ENCODE measurements at places on chromosomes 4 and X.
A peak's percentile ranks its signal among the peaks of the same experiment; 100 is the strongest.

GRCh38 chr4:2275546-2276251 is 13.8 kb upstream of the MXD4 start:
- DNase-seq: no peak

GRCh38 chr4:159673221-159673620 is 570.3 kb downstream of the RAPGEF2 start:
- no peak for DNase-seq

DNA sequence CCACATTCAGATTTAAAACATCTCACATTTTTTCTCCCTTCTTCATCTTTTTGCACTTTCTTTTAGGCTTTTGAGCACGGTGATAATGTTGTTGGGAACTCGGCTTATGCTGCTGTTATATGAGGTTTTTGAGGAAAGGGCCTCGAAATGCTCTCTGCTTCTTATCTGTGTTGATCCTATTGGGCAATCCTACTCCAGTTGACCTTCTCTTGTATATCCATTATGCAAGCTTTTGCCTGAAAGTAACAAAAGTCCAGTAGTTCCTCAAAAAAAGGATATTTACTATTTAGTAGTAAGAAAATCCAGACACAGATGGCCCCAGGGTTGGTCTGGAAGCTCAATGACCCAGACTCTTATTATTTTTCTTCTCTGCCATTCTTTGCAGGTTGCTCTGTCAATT is 57.7 kb upstream of the SPANXB1 start:
- no peak for DNase-seq

DNA sequence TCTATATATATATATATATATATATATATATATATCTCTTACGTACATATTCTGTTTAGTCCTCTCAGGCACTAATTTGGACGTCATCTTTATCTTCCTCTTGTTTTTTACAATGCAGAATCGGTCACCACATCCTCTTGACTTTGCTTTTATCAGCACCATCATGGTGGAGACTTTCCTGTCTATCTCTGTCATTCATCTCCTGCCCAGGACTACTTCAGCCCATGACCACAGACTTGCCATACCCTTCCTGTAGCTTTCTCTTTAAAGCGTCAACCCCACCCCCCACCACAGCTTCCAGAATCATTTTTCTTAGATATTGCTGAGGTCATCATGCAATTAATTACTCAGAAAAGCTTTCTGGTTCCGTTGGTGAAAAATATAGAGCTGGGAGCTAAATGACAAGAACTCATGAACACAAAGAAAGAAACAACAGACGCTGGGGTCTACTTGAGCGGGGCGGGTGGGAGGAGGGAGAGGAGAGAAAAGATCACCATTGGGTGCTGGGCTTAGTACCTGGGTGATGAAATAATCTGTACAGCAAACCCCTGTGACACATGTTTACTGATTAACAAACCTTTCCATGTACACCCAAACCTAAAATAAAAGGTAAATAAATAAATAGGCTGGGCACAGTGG is 30.5 kb upstream of the PRKX start:
- no peak for DNase-seq

- no peak for DNase-seq
Measured at GRCh38 chr4:38821739-38822138, 17.1 kb upstream of the TLR1 start.

GRCh38 chr4:153566631-153567150 is 100.5 kb downstream of the TMEM131L start:
- no peak for DNase-seq

DNA sequence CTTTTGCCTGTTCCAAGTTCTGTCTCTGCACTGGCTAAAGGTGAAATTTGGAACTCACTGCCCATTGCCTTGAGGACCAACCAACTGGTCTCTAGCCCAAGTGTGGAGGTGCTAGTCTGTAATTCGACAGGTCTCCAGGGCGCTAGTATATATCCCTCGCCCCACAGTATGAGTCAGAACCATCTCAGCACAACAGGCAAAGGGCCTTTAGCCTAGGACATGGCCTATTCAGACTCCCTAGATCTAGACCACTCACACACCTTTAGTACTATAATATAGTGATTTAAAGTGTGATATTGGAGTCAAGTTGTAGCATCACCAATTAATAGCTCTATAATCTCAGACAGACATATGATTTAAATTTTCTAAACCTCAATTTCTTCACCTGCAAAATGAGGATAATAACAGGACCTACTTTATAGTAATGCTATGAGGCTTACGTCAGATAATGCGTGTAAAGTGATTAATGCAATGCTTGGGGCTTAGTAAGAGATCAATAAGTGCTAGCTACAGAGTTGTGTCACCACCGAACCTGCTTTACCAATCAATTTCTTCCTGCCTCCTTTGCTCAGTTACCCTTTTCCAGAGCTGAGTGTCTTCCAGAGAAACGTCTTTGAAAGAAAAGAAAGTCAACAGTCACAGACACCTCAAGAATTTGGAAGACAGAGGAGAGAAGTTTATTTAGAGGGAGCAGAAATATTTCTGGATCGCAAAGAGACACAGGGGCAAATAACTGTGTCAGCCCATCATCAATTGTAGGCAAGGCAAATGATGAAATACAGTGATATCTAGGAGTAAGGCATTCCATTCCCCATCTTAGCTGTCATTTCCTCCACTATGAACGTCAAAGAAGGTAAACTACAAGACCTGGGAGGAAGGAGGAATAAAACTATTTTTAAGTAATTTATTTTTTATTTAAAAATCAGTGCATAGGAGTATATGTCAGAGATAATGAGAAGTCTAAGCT is 2.3 kb downstream of the NOX1 start:
- no peak for DNase-seq

DNA sequence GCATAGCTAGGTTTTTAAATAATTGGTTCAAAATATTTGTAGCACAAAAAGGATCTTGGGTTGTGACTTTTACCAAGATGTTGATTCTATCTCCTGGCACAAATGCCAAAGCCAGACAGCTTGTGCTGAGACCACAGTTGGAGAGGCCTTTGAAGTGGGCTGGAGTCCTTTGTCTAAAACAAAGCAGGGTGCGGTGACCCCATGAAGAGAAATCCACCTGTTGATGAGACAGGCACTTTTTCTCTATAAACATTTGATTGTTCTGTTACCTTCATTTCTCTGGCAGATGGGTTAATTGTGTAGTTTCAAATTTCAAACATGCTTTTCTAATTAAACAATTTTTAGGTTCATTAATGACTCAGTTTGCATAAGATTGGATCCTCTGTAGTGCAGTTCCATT is 56.7 kb downstream of the STOX2 start:
- DNase-seq: no peak

- DNase-seq: no peak
Measured at GRCh38 chr4:133149932-133150471, 908 bp downstream of the PCDH10 start.

GRCh38 chr4:1265351-1265750 is 16.4 kb upstream of the CTBP1 start:
- DNase-seq: no peak

DNA sequence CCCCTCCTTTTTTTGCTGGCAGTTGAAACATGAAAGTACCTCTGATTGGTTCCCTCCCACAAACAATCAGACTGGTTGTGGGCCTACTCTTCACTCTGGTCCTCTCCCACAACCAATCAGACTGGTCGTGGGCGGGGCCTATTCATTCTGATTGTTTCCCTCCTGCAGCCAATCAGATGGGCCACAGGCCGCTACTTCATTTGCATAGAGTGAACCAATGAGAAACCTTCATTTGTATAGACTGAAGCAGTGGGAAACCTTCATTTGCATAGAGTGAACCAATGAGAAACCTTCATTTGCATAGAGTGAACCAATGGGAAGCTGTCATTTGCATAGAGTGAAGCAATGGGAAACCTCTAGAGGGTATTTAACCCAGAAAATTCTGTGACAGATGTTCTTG is 55.2 kb downstream of the TRMT44 start:
- DNase-seq: no peak

GRCh38 chr4:121307445-121308327 is 73.1 kb downstream of the QRFPR start:
- peak; percentile 4 for DNase-seq

- DNase-seq: no peak
Measured at GRCh38 chr4:4535590-4535989, 6.3 kb downstream of the STX18 start.

GRCh38 chr4:2797545-2798305 is 4.8 kb downstream of the SH3BP2 start:
- DNase-seq: no peak

GRCh38 chr4:166501941-166502382 is 628.9 kb downstream of the TLL1 start:
- peak; percentile 5 for DNase-seq

DNA sequence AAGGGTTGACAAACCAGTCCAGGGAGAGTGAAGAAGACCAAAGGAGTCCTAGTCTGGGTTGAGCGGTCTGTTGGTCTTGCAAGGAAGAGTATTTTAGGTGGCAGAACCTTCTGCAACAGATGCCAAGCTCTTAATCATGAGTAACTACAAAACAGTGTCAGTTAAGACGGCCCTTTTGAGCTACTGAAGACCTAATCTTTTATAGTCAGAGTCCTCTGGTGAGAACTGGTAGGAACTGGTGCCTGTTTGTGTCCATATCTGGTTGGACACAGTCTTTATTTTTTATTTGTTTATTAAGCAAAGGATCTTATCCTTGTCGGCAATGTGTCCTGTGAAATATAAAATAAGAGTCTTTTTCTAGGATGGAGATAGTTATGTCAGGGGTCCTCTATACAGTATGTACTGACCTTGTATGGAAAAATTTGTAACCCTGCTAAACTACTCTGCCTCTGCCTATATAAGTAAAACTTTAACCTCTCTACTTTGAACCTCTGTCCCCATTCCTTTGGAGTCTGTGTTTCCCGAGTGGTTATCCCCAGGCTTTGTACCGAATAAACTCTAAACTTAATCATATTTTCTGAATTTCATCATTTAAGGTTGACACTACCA is 47.1 kb downstream of the FAM13A start:
- DNase-seq: no peak

GRCh38 chr4:24248674-24249630 is 335.4 kb downstream of the DHX15 start:
- no peak for DNase-seq

DNA sequence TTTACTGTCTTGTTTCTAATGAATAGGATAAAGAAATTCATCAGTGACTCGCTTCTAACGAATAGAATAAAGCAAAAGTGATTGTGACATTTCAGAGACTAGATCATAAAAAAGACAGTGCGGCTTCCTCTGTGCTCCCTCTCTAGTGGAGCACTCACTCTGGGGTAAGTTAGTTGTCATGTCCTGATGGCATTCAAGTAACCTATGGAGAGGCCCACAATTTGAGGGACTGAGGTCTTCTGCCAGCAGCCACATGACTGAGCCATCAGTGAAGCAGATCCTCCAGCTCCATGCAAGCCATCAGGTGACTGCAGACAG is 72.4 kb downstream of the YIPF6 start:
- DNase-seq: no peak

DNA sequence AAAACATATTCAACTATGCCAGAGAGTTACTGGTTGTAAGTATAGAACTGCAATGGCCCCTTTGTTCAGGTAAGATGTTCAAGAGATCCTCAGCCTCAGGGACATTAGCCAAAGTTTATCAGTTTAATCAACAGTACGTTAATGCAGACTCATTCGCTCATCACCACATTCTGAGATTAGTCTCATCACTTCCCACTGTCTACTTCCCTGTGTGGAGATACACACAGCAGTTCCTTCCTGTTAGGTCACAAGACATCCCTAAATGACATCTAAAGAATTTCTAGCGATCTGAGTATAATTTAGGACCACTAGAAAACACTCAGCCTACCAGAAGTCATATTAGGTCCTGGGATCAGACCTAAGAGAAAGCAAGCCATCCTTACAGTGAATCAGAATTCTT is 10.4 kb downstream of the SLC10A7 start:
- DNase-seq: no peak

DNA sequence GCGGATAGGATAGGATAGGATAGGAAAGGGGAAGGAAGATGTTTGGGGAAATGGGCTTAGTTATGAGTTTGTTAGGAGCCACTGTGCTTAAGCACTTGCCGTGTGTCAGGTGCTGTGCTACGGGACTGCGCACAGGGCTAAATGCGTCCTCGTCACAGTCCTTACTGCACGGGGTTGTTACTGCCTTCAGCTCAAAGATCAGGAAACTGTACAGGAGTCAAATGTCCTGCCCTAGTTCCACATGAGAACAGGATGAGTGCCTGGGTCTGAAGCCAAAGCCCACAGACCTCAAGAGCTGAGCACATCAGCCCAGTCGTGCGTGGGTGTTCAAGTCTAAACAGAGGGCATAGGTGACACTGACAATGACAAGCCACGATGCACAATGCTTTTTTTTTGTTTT is 15.0 kb downstream of the ACSL1 start:
- no peak for DNase-seq

- no peak for DNase-seq
Measured at GRCh38 chr4:98625399-98625798, 33.0 kb downstream of the TSPAN5 start.

DNA sequence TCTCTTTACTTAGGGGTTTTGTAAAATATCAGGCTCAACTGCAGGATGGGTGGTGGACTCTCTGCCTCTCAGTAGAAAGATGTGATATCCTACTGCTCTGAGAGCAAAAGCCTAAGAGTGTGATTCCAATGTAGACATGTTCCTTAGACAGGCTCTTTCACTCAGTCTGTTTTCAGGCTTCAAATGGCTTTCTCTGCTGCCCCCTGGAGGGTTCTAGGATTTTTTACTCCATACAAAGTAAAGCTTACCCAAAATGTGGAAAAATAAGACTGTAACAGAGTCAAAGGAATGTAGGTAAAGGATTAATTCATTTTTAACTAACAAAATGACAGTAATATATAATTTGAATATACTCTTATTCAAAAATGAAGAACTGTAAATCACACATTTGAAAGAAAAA is 32.1 kb downstream of the ZGRF1 start:
- DNase-seq: peak; percentile 52

DNA sequence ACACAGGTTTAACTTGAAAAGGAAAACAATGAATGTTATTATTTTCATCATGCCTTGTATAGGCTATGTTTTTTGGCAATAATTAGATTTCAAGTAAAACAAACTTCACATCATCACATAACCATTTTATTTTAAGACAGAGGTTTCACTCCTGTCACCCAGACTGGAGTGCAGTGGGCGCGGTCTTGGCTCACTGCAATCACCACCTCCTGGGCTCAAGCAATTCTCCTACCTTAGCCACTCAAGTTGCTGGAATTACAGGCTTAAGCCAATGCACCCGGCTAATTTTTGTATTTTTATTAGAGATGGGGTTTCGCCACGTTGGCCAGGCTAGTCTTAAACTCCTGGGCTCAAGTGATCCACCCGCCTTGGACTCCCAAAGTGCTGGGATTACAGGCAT is 658.6 kb upstream of the ATOH1 start:
- DNase-seq: no peak

DNA sequence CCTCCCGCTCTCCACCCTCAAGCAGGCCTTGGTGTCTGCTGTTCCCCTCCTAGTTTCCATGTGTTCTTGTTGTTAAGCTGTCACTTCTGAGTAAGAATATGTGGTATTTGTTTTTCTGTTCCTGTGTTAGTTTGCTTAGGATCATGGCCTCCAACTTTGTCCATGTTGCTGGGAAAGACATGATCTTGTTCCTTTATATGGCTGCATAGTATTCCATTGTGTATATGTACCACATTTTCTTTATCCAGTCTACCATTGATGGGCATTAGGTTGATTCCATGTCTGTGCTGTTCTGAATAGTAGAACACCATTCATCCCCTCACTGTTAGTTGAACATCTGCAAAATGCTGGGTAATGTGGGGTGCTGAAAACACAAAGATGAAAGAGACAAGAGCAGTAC is 222.9 kb downstream of the PALLD start:
- no peak for DNase-seq

Data from renal pelvis (tissue), 12 donors.